ENCODE measurements at places on chromosomes 5 and 9. TPM values are rescaled to one million over a fixed set of nuclear protein-coding genes. Genes with fewer than 3 reads are reported as not detected.

Gene B4GALT1
- total RNA-seq = 31.4 TPM

Gene IFNA8
- not detected for total RNA-seq

Gene PCDHB15
- 0.07 TPM for total RNA-seq

Gene CBY3
- total RNA-seq = not detected

Gene OTP
- total RNA-seq = 0.07 TPM
